ENCODE measurements at places on chromosomes 1 and 21.

GRCh38 chr1:157878059-157878458 lies 36.5 kb upstream of the CD5L start:
- DNase-seq = no peak

DNA sequence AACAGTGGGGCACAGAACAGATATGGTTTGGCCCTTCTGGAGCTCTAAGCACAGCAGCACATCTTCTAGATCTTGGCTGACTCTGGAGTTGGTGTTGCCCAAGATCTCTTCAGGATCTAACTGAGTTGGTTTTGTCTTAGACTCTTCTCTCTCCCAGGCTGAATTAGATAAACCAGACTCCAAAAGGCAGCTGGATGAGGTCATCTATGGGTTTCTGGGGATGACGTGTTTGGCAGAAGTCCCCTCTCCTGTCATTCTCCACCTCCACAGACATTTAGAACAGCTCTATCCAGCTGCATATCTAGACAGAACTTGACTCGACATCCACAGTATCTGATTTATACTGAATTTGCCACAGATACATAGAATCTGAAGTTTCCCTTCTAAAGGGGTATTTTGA lies 75.3 kb downstream of the ST6GALNAC5 start:
- DNase-seq = no peak

- DNase-seq = no peak
Measured at GRCh38 chr1:57986432-57986831, 560.1 kb downstream of the OMA1 start.

DNA sequence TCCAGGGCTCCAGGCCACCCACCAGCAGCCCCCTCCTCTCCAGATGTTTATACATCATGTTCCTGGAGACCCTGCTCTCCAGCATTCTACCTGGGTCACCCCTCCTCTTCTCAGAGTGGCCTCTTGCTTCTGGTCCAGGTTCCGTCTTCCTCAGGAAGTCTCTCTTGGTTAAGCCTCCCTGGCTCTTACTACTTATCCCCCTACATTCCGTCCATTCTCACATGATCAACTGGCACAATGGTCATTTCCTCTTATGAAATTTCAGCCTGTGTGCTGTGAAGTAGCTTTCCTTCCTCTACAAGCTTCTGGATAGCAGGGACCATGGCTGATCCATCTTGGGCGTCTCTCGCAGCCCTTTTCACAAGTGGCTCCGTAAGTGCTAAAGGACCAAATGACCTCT lies 33.9 kb upstream of the ATP2B4 start:
- DNase-seq = no peak

- DNase-seq = peak; percentile 10
Measured at GRCh38 chr1:43878854-43879253, 54.7 kb upstream of the ARTN start.

- DNase-seq = no peak
Measured at GRCh38 chr1:109112056-109112651, 1.8 kb upstream of the ELAPOR1 start.

DNA sequence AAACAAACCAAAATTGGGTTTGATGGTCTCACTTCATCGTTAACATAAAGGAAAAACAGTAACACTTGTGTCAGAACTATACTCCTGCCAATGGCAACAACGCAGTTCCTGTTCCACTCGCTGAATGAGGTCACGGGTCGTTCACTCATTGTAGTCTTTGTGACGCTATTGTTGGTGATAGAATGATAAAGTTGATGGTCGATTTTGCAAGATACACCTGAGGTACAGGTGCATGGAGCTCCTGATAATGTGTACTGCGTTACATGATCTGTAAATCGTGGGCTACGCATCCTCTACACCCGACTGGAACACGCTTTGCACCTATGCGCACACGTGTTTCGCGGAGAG lies 391 bp upstream of the CENPS start:
- peak; percentile 16 for DNase-seq

GRCh38 chr1:183622013-183622412 lies 13.6 kb downstream of the ARPC5 start:
- no peak for DNase-seq

GRCh38 chr1:182261655-182262054 lies 129.9 kb downstream of the GLUL start:
- DNase-seq = no peak

- no peak for DNase-seq
Measured at GRCh38 chr1:208962867-208963266, 620.6 kb upstream of the CAMK1G start.

- DNase-seq = no peak
Measured at GRCh38 chr21:20388400-20388799, 609.8 kb upstream of the NCAM2 start.

GRCh38 chr1:183584147-183584546 lies 6.1 kb downstream of the NCF2 start:
- no peak for DNase-seq

DNA sequence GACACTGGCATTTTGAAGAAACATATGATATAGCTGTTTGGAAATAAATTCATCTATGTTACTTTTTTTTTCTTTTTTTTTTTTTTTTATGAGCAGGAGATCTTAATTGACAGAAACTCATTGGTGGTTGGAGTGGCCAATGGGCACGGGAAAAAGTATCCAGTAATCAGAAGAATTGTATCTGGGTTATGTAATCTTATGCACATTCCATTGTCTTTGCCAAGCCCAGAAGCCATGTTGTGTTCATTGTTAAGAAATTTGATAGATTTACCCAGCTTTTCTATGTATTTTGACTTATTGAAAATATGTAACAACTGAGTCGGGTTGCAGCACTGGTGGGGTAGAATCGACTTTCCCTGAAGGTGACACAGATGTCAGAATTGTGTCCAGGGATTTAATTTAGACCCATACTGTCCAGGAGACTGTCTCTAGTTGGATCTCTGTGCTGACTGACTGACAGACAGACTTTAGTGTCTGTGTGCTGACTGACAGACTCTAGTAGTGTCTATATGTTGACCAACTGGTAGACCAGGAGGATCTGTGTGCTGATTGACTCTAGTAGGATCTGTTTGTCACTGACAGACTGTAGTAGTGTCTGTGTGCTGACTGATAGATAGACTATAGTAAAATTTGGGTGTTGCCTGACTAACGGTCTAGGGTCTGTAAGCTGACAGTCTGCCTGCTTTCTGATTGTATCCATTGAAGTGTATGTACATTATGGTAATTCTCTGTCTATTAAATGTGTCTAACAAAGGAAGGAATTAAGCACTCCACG lies 12.3 kb upstream of the C4BPB start:
- no peak for DNase-seq

DNA sequence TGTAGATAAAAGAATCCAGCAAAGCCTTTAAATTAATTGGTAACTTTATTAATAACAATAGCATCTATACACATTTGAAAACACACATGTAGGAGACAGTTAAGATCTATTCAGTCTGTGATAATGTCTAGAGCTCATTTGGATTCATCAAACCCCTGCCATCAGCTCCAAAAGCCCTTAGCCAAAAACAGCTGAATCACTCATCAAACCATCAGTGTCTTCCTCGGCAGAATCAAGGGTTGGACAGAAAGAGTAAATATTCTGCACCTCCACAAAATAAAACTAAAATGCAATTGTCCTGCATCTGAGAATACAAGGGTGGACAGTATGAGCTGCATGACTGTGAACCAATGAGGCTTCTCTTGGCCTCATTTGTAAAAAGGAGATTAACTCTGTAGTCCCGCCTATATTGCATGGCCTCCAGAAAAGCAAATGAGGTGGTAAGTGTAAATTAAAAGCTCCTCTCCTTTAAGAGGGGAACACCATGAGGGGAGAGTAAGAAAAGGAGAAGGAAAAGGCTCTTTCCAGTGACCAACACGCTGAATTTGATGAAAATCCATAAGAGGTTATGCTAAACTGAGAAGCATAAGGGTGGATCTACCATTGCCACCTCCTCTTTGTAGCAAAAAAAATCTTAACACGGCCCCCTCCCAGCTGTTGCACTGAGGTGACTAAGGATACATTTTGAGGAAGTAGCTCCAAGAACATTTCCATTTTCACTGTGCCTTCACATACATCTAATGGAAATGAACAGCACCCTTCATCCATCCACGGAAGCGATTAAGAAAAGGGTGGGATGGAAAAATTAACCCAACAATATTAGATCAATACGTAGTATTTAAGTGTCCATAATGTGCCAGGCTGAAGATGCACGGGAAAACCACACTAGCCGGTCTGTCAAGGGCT lies 14.7 kb upstream of the BOLA1 start:
- DNase-seq = no peak

DNA sequence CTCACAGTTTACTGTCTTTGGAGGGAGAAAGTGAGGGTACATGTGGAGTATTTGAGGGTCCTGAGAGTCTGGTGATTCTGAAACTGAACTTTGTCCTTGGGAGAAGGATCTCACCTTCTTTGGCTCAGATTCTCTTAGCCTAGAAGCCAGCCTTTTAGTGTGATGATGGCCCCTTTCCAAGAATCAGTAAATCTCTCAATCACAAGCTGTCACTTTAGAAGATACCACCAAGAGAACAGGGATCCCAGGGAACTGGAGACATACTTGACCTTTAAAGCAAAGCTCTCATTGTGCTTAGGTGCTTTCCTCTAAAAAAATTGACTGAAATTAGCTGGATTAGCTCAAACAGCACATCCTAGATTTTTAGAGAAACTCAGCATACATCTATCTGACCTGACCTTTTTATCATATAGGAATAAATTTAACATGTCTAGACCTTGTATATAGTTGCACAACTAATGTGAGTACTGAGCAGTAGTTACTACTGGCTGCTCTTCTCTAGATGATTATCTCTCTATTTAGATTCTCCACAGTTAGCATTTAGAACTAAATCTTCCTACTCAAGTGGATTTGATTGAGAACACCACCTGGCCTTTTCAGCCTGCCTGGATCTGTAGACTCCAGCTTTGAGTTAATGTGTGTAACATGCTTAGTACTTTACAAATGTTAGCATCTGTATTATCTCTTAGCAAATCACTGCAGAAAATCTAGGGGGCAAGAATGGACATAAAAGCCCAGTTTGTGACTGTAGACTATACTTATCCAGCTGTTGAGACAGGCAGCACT lies 157.7 kb downstream of the MAST2 start:
- DNase-seq = no peak

DNA sequence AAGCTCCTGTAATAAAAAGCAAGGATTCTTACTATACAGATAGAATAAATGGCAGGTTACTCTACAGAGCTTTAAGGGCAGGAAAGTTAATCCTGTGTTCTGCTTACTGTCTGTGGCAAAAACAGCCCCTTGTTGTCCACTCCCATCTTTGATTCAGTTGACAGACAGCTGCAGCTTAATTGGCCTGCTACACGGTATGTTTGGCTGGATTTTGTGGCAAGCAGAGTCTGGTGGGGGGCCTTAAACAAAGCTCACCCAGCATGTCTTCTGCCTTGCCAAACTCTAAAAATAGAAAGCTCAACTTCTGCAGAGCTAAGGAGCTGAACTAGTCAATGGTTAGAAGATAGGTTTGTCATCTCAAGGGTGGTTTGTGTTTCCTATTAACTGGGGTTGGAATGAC lies 407.2 kb downstream of the HLX start:
- DNase-seq = no peak

- DNase-seq = no peak
Measured at GRCh38 chr1:13430495-13430894, 20.2 kb downstream of the PRAMEF20 start.

DNA sequence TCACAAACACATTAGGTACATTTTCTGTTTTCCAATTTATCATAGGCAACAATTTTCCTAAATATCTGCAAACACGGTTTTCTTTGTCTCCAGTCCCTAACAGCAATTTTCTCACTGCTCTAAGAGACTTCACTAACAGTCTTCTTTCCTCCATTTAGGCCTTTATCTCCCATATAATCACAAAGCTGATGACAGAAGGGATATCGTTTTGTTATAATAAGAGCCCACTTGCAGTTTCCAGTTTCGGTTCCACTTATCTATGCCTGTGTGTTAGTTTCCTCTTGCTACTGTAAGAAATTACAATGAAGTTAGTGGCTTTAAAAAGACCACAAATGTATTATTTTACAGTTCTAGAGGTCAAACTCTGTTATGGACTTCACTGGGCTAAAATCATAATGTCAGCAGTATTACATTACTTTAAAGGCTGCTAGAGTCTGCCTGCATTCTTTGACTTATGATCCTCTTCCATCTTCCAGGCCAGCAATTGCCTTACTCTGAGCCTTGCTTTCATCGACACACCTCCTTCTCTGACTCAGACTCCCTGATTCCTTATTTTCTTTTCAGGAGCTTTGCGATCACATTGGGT lies 549.3 kb downstream of the NCAM2 start:
- DNase-seq = no peak

DNA sequence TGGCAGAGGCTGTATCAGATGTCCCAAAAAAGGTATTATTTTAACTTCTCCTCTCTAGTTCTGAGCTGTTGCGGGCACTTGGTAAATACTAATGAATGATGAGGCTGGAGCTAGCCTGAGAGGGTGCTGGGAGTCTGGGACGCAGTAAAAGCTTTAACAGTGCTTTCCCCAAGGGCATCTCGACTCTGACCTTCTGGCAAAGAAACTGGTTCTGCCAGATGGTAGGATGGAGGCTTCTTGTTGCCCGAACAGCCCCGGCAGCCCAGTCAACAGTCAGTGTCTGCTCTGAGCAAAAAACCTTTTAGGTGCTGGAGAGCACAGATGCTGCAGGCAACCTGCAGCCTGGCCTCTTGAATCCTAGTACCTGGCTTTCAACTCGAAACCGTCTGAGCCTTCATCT lies 2.5 kb upstream of the PNRC2 start:
- DNase-seq = no peak

- no peak for DNase-seq
Measured at GRCh38 chr1:229685149-229685548, 59.1 kb downstream of the URB2 start.

DNA sequence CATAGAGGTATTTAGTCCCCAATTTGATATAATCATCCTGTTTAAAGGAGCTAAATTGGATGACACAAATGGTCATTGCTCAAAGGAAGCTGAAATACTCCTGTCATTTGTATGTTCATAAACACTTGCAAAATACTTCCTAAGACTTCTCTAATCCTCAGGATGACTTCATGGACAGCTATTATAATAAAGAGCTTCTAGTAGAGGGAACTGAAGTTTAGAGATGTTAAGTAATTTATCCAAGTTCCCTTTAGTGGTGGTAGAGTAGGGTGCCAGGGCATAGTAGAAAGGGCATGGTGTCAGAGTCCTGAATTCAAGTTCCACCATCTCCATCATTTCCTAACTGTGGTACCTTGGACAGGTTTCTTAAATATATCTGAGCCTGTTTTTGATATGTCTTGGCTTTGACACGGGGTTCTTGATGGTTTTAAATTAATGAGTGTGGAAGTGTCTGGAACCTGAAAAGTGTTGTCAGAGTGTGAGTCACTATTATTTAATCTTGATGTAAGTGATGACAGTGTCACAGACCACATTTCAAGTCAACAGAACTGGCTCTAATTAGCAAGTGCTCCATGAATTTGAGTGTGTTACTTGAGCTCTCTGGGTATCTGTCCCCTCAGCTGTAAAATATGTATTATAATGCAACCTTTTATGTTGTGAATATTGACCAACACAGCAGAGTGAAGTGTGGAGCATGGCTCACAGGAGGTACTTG lies 12.1 kb upstream of the GBP6 start:
- DNase-seq = no peak

GRCh38 chr1:247332215-247332622 lies 552 bp upstream of the ZNF496 start:
- peak; percentile 29 for DNase-seq

- DNase-seq = no peak
Measured at GRCh38 chr1:2113620-2114135, 63.5 kb downstream of the PRKCZ start.
